ENCODE measurements at places on chromosomes 6 and 20. TPM values are rescaled to one million over a fixed set of nuclear protein-coding genes. Genes with fewer than 3 reads are reported as not detected.

Gene GINS1
- 5.2 TPM for total RNA-seq

Gene RALGAPB
- total RNA-seq = 37.3 TPM

Gene HELZ2
- 24.7 TPM for total RNA-seq

Gene BTNL2
- not detected for total RNA-seq

Gene LY86
- total RNA-seq = not detected

Gene PTK7
- 48.4 TPM for total RNA-seq

Gene SLC22A2
- not detected for total RNA-seq

Gene NKX2-2
- not detected for total RNA-seq

Gene GCLC
- total RNA-seq = 108 TPM

Gene VEGFA
- total RNA-seq = 366 TPM

Gene NOX3
- total RNA-seq = not detected

Gene HLA-DOB
- total RNA-seq = 0.56 TPM

Gene OR2H1
- total RNA-seq = not detected

Gene MLN
- total RNA-seq = not detected

Gene COX4I2
- not detected for total RNA-seq

Gene LRP11
- total RNA-seq = 38.1 TPM

Gene SLC17A9
- 0.07 TPM for total RNA-seq

Gene NUS1
- total RNA-seq = 59.4 TPM

Gene PSORS1C2
- total RNA-seq = not detected

Gene TRIM10
- total RNA-seq = not detected

Gene SNPH
- total RNA-seq = 2.6 TPM

Gene SIRPB1
- 1.4 TPM for total RNA-seq

Gene BCAS4
- 7.9 TPM for total RNA-seq

Gene VWA7
- 3.1 TPM for total RNA-seq

Gene NRSN1
- not detected for total RNA-seq

Gene FLOT1
- total RNA-seq = 73.7 TPM

Gene ADIG
- not detected for total RNA-seq

Gene ADGRG6
- 28.8 TPM for total RNA-seq

Gene MAS1L
- total RNA-seq = not detected

Gene RNF144B
- total RNA-seq = 57.9 TPM

Gene RIPOR2
- 4.9 TPM for total RNA-seq

Gene BNIP5
- not detected for total RNA-seq

Gene GZF1
- 19.9 TPM for total RNA-seq

Gene GATA5
- total RNA-seq = not detected

Gene OR2H2
- total RNA-seq = not detected

Gene MYLK4
- total RNA-seq = 0.93 TPM

Gene CD24
- total RNA-seq = 10.4 TPM

Gene C6orf141
- total RNA-seq = 29.9 TPM

Gene ZNF165
- total RNA-seq = 10.8 TPM

Gene OR2B2
- total RNA-seq = not detected

Gene TRIM38
- total RNA-seq = 5.4 TPM

Gene MCCD1
- total RNA-seq = not detected

Gene BTN2A1
- 16.9 TPM for total RNA-seq

Gene SNAI1
- total RNA-seq = 0.23 TPM

Gene ZNF292
- 17.1 TPM for total RNA-seq

Gene SGK2
- total RNA-seq = 0.33 TPM

Gene FAM120B
- total RNA-seq = 23.4 TPM

Gene SPATS1
- total RNA-seq = not detected

Gene PFDN6
- 54.7 TPM for total RNA-seq

Gene MROH8
- 1.1 TPM for total RNA-seq

Gene DSTN
- 280 TPM for total RNA-seq

Gene LPA
- total RNA-seq = not detected

Gene SLCO4A1
- 27.0 TPM for total RNA-seq

Gene DNMT3B
- total RNA-seq = 2.0 TPM

Gene SLC35D3
- not detected for total RNA-seq

Gene C2
- total RNA-seq = not detected

Gene ASXL1
- total RNA-seq = 58.9 TPM

Gene SLC4A11
- total RNA-seq = 5.7 TPM

Gene FAM184A
- total RNA-seq = 2.2 TPM
